Effector CD4-positive, alpha-beta T cell (primary cell): ENCODE measurements at places on chromosomes 16 and 17.

- no peak for DNase-seq
Measured at GRCh38 chr17:8275421-8276290, 12.8 kb upstream of the RANGRF start.

DNA sequence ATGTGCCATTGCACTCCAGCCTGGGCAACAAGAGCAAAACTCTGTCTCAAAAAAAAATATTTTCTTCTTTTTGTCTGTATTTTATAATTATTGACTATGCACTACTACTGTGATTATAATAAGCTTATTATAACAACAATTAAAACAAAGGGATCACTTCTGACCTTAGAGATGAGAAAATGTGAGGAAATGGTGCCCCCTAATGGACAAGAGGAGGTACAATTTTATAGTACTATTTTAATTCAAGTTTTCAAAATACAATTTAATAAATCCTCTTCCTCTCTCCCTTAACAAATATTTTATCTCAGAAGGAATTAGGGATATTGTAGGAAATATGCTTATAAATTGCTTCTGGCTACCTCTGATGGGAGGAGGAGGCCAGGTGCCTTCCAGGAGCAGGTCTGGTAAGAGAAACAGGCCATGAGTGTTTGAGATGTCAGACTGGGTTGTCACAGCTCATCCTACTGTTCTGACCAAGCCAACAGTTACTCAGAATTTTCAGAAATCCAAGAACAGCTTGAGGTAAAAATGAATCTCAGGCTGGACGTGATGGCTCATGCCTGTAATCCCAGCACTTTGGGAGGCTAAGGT lies 14.0 kb downstream of the VPS53 start:
- DNase-seq, result peak; percentile 7

DNA sequence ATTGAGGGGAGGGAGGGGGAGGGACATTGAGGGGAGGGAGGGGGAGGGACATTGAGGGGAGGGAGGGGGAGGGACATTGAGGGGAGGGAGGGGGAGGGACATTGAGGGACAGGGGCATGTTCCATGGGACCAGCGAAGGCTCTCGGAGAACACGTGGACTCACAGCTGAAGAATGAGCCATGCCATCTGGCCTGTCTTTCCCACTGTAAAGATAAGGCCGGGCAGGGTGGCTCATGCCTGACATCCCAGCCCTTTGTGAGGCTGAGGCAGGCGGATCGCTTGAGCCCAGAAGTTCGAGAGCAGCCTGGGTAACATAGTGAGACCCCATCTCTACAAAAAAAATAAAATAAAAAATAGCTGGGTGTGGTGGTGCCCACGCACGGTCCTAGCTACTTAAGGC lies 32.5 kb downstream of the RPH3AL start:
- DNase-seq, result no peak

DNA sequence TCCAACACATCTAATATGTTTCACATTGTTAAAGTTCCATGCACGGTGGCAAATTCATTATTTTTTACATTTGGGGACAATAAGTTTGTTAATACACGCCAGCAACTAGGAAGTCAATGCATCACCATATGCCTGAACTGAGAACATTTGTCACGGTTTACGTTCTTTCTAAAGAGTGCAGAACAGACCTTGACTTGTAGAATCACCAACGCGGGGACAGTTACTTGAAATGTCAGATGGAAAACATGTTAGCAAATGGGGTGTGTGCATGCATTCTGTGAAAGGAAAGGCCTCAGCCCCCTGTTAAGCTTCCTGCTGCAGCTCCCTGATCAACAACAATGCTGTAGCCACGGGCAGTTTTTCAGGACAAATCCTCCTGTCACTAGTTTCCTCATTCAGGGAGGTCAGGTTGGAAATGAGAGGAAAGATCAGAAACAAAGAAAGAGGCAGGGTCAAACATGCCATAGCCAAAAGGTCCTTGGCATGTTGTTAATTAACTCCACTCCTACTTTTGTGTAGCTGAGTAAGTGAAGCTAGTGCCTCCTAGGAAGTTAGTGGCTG lies 18.4 kb downstream of the SMIM36 start:
- no peak for DNase-seq

DNA sequence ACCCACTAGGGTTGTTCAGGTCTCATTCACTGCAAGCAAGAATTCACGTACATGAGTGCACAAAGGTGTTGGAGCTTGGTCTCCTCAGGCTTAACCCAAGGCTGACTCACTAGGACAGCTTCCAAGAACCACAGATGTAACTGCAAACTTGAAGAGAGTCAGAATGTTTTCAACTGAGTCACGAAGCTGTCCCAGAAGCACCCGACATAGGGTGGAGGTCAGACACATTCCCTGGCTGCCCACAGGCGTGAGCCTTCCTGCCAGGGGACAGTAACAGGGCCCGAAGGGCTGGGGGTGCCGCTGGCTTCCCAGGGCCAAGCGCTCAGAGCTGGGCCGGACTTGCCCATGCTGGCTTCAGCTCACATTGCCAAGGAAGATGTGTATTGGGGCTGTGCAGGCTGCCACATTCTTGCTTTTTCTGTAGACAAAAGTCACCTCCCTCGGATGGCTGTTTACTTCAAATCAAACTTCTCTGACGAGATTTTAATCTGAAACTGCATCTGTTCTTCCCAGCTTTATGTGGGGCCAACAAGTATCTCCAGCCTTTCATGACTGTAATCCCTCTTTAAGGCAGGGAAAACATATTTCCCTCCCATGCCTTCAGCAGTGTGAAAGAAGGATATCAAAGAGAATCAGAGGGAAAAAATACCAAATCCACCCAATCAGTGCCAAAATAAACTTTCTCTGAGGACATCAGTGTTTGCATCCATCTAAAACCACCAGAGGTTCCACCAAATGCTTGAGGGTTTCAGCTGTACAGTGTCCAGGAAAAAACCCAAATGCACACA lies 14.3 kb downstream of the CMTM3 start:
- no peak for DNase-seq

- no peak for DNase-seq
Measured at GRCh38 chr16:70726892-70727361, 41.1 kb upstream of the MTSS2 start.

DNA sequence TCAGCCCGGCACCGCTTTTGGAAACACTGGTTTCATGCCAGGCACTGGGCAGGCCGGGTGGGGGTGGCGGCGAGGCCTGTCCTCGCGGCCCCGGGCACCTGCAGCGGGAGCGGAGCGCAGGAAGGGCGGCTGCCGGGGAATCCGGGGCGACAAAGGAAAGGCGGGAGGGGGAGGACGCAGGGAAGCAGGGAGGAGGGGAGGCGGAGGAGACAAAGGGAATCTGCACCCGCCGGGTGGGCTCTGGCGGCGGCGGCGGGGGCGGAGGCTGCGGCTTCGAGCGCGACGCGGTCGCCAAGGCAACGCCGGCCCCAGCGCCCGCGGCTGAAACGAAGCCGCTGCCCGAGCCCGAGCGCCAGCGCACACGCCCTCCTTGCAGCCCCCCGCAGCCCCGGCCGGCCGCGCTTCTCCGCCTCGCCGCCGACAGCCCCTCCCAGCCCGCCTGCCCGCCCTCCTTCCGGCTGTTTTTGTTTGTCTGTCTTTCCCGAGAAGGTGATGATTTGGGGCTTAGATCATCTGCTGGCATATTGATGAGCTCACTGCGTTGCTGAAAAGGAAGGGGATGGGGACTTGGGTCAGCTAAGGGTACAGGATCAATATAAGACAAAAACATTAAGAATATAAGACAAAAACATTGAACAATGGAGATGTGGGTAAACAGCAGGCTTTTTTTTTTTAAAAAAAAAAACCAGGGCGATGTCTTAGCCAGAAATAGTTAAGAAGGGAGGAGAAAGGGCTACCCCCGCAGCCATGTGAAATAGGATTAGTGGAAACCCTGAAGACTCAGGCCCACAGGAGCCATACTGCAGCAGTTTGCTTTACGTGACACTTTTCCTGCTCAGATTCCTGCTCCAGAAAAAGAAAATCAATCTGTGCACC lies 32.7 kb downstream of the CDK5R1 start:
- DNase-seq, result peak; percentile 50

- no peak for DNase-seq
Measured at GRCh38 chr17:42284566-42284965, 3.7 kb upstream of the STAT5A start.

GRCh38 chr17:38425744-38426143 lies 2.5 kb upstream of the ARHGAP23 start:
- DNase-seq, result no peak

DNA sequence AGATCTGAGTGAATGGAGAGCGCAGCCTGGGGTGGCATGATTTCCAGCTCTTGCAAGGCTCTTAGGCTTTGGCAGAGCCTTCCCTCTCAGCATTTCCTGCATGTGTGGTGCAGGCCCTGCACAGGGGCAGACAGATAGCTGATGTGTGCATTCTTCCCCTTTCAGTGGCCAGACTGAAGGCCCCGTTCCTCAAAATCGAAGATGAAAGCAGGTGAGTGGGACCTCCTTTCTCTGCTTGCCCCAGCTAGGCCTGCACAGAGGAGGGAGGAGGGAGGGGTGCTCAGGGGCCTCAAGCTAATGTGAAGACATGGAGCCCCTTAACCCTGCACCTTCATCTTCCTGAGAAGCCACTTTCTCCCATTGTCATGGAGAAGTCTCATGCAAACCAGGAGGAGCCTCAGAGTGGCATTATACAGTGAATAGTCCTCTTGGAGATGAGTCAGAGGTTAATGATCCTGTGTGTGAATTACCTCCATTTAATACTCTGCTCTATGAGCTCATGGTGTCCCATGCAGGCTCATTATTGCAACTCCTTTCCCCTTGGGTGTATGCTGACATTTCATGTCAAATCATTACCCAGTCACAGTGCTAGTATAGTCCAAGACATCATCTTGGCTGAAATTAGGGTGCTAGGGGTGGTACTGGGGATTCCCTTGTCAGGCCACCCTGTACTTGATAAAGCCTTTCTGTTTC lies 20.4 kb upstream of the ADAM11 start:
- no peak for DNase-seq
